H4 (cell line): ENCODE measurements at places on chromosomes 16 and 17. TPM values are rescaled to one million over a fixed set of nuclear protein-coding genes. Genes with fewer than 3 reads are reported as not detected.
A peak's percentile ranks its signal among the peaks of the same experiment; 100 is the strongest.

DNA sequence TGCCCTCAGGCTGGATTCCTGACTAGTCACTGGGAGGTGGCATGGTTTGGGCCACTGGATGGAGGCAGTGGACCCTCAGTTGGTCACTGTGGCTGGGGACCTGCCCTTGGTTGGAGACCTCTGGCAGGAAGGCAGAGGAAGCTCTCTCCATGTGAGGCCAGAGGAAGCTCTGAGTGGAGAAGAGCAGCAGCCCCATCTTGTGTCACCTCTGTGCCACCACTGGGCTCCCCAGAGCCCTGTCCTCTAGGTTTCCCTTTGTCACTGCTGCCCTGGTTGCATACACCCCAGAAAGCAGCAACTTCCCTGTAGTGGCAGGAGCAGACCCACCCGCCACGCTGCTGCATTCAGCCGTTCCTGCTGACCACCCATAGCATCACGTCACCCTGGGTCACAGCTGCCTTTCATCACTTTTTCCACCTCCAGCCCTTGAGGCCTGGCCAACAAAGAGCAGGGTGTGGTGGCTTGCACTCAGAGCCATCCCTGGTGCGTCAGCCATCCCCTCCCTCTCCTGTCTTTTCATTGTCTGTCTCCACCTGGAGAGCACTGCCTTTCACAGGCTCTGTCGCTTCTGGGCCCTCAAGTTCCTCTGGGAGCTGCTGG lies 11.9 kb downstream of the CTRL start:
- DNase-seq = no peak

DNA sequence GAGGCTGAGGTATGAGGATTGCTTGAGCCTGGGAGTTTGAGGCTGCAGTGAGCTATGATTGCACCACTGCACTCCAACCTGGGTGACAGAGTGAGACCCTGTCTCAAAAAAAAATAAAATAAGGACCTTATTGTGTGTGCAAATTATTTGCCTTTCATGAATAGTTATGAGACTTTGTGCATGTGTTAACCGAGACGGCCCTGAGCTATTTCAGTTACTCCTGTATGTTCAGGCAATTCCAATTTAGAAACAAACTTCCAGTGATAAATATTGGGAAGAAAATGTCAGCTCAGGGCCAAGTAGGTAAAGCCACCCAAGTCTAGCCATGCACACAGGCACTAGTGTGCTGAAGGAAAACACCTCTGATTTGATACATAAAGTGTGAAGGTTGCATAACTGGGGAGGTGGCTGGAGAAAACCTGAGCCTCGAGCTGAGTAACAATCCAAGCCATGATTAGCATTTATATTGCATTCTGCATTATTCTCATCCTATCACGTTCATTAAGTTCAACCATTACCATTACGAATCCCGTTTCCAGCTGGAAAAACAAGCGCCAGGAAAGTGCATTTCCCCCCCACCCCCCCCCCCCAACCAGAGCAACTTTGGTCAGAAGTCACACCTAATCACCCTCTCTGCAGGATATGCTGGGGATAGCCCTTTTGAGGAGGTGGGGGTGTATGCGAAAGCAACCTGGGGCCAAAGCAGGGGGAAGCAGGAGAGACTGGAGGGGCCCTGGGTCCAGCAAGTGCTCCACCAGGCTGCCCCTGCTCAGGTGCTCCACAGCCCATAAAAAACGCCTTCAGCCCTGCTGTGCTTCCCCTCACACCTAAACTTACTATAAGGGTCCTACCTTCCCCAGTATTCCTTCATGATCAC lies 18.6 kb upstream of the ENDOV start:
- DNase-seq = no peak

DNA sequence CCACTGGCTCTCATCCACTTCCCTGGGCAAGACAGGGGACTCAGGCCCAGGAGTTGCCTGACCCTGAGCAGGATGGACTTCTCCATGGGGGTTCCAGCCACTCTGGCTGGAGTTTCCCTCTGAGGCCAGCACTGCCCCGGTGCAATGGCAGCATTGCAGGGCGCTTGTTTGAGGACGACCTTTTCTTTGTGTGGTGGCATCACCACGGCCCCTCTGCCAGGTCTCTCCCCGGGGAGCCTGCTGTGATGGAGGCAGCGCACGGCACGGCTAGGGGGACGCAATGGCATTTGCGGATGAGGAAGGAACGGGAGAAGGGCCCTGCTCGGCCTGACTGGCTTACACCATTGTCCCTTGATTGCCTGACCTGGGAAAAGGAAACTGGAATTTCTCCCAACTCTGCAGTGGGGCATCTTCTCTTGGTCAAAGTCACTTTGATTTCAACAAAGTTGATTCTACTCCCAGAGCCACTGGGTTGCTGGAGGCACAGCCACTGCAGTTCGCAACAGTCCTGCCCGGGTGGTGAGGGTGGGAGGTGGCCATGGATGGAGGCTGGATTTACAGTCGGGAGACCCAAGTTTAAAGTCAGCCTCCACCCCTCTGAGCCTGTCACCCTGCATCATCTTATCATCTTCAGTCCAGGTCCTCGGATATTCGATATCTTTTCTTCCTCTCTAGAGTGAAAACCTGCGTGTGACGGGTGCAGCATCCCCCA lies 82.9 kb upstream of the ZNF469 start:
- no peak for DNase-seq

- no peak for DNase-seq
Observed at GRCh38 chr16:4936181-4936990, 562 bp downstream of the PPL start.

DNA sequence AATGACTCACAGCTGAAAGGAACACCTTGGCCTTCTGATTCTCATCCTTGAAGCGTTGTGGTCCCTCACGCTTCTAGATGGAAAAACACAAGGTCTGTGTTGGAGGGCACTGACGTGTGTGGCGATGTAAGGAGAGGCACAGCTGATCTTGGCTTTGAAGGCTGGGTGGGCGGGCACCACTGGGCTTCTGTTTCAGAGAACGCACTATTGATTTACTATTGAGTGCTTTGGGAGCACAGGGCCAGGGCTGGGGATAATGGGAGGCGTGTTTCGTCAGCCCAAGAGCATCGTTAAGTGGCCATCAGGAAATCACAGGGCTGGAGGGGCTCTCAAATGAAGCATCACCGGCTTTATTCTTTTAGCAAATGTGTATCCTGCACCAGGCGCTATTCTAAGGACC lies 70.7 kb downstream of the CMIP start:
- no peak for DNase-seq

DNA sequence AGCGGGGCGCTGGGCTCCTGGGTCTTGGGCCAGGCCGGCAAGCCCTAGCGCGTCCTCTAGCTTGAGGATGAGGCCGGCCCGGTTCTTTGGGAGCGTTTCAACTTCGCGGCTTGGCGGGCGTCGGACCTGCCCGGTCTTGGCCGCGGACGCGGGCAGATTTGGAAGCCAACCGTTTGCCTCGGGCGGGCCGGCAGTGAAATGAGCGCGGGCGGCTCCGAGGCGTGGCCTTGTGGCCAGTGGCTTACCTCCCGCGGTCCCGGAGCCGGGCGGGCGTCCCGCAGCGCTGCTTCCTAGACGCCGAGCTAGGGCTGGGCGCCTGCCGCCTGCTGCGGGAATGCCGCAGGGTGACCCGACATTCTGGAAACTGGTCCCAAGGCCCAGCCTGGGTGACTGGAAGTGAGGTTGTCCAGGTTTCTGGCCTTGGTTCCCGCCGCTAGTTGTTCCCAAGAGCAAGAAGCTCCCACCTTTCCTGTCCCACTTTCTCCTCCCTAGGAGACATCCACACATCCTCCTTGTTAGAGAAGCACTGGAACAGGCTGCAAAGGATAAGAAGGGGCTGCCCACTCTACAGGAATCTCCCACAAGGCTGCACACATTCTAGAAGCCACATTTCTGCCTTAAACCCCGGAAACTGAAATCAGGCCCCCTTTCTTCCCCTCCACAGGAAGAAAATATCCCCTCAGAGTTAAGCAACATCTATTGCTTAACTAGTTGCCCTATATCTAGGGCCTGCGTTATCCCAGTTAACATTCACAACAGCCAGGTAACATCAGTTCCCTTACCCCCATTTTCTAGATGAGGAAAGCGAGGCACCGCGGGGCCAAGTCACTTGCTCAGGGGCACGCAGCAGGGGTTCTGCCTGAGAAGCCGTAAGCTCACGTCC lies 4.5 kb upstream of the CBX8 start:
- DNase-seq = peak; percentile 48

- DNase-seq = no peak
Observed at GRCh38 chr17:66571745-66572144, 263.2 kb upstream of the CACNG5 start.

GRCh38 chr16:1424028-1424427 lies 3.5 kb upstream of the UQCC4 start:
- DNase-seq = no peak

GRCh38 chr16:71467810-71468209 lies 5.8 kb upstream of the ZNF23 start:
- DNase-seq = peak; percentile 10

DNA sequence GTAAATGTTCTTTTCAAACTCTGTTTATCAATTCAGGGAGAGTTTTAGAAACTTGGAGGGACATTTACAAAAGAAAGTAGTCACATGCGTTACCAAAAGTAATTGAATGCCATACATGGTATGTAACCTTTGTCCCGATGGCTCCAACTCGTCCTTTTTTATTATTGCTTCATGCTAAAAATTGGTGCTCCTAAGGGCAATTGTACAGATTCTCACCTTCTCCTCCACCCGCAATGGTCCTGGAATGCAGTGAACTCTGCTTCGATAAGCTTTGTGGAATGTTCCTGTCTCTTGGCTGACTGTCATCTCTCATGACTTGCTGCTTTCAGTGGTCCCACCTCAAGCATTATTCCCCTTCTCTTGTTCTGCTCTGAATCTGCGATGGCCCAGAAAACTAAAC lies 20.9 kb downstream of the GNAO1 start:
- no peak for DNase-seq

DNA sequence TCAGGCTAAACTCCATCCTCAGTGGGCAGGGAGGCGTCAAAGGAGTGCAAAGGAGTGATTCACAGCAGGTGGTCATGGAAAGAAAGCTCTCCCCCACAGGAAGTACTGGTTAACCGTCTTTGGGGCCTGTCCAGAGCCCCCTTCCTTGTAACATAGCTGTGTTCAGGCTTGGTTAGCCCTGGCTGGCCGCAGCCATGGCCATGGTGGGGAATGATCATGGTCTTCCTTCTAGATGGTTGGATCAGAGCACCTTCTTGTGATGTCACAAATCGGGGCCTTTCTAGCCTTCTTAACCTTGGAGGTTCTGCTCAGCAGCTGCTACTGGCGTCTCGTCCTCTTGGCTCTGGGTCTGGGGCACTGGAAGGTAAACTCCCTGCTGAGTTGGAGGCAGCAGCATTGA lies 15.8 kb downstream of the NKD1 start:
- no peak for DNase-seq

- DNase-seq = no peak
Observed at GRCh38 chr16:59181821-59182420, 447.8 kb upstream of the GOT2 start.

The SLC35G6 gene
- total RNA-seq = not detected in 2 replicates

- no peak for DNase-seq
Observed at GRCh38 chr16:77307426-77308162, 108.4 kb downstream of the SYCE1L start.

DNA sequence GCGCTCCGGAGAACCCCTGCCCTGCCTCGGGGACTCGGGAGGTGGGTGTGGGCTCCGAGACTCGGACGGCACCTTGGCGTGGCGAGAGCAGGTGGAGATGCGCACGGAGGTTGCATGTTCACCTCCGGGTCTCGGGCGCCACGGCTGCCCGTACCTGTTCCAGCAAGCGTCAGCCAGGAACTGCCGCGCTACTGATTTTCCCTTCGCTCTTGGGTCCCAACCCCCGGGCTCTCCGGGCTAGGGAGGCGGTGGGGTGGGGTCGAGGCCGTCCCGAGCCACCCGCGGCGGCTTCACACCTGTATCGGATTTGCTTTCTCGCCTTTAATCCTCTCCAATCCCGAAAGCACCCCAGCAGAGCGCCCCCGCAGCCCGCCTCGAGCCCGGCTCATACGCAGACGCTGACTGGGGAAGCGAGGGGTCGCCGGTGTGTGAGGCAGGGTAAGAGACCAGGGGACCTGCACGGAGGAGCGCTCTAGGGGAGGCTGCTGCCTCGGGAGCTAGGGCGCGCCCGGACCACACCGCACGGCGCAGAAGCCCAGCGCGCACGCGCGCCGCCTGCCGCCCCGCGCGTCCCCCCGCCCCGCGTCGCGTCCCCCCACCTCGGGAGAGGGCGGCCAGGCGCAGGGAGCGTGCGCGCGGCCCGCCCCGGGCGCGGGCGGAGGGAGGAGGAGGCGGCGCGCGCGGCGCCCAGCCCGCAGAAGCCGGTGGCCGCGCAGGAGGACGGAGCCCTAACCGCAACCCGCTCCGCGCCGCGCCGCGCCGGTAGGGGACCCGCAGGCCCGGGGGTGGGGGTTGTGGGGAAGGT lies at the start of gene DUSP14:
Gene DUSP14 (plus strand): TSS at position 695 of the 805 bp plus-strand sequence. CDS start 22,382 bp downstream, outside the sequence.
- DNase-seq = peak; percentile 66

The CACNG5 gene
- total RNA-seq = not detected in 2 replicates

GRCh38 chr16:11084876-11085485 lies 140.6 kb downstream of the CLEC16A start:
- DNase-seq = no peak

The PIK3R5 gene
- 0.25 TPM in 1 of 2 replicates, not detected in the other for total RNA-seq

DNA sequence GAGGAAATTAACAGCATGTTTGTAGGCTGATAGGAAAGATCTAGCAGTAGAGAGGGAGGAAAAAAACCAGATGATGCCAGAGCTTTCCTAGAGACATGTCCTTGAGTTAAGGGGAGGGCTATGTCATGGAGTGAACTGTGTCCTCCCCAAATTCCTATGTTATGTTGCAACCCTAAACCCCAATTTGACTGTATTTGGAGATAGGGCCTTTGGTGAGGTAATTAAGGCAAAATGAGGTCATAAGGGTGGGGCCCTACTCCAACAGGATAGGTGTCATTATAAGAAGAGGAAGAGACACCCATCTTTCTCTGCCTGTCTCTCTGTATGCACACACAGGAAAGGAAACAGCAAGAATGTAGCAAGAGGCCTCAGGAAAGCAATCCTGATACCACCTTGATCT lies 195.3 kb upstream of the AXIN2 start:
- DNase-seq = no peak

The RHBDL3 gene
- 2.9 and 3.6 TPM in 2 replicates for total RNA-seq

DNA sequence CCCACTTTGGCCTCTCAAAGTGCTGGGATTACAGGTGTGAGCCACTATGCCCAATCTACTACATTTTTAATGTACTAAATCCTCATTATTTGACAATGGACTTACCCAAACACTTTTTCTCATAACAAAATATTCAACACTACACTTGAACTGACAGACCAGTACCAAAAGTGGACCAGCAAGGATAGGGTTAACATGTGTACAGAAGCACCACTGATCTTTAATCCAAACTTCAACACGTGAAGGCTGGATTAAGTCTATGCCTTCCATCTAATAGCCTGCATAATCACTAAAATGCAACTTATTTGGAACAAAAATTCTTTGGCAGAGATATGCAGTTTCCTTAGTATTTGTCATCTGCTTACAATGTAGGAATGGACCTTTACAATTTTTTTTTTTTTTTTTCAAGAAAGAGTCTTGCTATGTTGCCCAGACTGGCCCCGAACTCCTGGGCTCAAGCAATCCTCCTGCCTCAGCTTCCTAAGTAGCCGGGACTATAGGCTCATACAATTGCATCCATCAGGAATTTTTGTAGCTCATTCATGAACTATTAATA lies 60.0 kb upstream of the BCAR1 start:
- no peak for DNase-seq

GRCh38 chr17:7179317-7180254 lies at the start of gene ASGR1:
Gene ASGR1 (minus strand): TSS chr17:7179370. CDS start chr17:7178563, 807 bp downstream.
- no peak for DNase-seq
